ENCODE measurements at places on chromosomes 16 and 17. TPM values are rescaled to one million over a fixed set of nuclear protein-coding genes. Genes with fewer than 3 reads are reported as not detected.

DNA sequence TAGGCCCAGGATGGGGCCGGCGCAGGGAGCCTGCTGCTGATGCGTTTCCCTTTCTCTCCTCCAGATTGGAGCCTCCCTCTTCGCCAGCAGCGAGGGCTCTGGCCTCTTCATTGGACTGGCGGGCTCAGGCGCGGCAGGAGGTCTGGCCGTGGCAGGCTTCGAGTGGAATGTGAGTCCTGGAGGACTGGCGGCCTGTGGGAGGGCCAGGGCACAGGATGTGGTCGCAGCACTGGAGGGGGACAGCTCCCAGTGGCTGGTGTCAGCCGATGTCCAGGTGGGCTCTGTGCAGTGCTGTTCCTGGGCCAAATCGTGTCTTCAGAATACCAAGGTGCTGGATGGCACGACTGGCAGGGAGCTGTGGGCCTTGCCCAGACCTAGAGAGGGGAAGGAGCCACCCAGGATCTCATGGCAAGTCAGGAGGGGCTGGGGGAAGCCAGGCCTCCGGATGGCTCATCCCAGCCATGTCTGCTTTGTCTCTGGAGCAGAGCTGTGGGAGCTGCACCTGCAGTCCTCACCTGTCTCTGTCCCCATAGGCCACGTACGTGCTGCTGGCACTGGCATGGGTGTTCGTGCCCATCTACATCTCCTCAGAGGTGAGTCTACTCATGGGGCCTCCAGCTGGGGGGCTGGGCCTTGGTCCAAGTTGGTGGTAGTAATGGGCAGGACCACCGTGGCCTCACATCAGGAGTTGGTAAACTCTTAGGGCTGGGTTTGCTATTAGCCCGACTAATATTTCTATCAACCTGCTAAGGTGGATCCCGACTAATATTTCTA, 7.3 kb downstream of the SLC5A10 start:
- DNase-seq = no peak

DNA sequence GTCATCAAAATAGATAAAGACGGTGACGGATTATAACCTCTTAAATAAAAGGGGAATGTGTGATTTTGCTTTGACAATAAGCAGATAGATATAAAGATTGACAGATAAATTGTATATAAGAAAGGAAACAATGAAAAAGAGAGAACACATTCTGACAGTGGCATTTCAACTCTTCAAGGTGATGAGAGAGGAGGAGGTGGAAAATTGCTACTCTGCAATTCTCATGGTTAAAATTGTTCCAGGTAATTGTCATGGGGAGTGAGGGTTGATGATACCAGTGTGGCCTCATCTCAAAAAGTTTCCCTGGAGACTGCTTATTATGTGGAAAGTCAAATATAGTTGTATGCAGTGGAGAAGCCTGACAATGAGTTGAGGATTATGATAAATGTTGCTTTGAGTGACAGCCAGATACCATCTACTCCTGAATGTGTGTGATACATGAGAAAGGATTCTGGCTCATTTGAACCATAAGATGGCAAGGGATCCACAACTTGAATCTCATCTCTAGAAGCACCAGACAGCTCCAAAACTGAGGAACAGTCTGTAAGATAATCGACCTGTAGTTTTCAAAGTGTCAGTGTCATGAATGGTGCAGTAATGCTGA, 1290.6 kb upstream of the CDH8 start:
- DNase-seq = no peak

Gene GRAPL
- not detected for total RNA-seq

- no peak for DNase-seq
These were observed 50.3 kb downstream of the CPPED1 start for GRCh38 chr16:12753203-12754023.

GRCh38 chr16:592518-593306, 2.8 kb downstream of the RAB40C start:
- no peak for DNase-seq

DNA sequence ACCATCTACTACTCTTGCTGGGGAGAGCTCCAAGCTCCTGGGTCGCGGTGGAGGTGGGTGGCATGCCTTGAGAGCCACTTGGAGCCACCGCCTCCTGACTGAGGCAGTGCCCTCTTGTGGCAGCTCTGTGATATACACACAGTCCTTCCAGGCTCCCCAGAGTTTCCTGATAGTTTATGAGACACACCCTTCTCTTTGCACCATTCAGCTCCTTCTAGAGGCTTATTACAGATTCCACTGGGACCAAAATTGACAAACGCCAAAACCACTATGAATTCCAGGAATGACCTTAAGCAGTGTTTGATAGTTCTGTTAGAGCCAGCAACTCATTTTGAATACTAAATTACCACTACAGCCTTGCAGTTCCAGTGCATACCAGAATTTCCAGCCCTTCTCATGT, 170.1 kb upstream of the CDH13 start:
- DNase-seq = peak; percentile 55

All from PC-3 (cell line).